MCF 10A (cell line): ENCODE measurements at places on chromosomes 3 and 15.

DNA sequence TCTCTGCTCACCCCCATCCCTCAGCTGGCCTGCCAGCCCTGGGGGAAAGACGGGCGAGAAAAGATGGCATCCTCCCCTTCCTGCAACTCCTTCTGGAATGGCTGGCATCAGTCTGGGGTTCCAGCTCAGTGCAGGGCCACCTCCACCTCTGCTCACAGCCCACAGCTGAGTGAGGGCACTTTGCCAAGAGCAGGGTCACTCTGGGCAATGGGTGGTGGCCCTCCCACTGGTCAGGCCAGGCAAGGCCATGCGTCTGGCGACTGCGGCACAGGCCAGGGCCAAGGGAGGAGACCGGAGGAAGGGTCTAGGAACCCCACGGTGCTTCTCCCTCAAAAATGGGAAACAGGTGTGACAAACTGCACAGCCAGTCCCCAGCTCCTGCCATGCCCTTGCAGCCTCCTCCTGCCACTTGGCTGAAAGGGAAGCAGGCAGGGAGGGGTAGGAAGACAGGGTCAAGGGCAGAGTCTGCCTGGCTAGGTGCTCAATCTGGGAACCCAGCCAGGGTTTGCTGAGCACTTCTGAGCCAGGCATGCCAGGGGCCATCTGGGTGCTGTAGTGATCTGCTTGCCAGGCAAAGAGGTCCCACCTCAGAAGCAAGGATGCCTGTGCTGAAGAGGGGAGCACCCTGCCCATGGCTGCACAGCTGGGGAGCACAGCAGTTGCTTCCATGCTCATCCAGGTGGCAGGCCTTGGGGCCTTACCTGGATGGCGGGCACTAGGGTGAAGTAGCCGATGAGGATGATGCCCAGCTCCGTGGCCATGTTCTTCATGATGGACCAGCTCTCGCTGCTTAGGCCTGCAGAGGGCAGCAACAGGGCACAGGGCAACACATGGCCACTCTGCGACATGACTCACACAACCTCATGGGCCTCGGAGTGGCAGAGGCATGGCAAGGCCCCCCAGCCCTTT is 41.2 kb downstream of the PTPN23 start:
- DNase-seq, result peak; percentile 49

DNA sequence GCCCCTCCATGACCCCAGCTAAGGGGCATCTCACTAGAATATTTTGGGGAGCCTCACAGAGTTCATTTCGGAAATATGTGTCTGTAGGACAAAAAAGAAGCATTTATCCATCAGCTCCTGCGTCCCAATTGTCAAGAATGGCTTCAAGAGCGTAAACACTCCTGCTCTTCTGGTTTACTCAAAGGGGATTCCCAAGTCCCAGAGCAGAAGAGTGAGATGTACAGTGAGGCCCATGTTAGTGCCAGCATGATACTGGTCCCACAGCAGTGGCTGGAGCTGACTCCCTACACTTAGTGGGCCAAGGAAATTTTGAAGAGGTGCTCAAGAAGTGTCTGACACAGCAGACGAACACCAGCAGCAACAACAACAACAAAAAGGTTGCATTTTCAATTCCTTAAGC is 34.9 kb upstream of the ARL8B start:
- no peak for DNase-seq

- DNase-seq, result peak; percentile 42
Observed at GRCh38 chr3:28308196-28308595, 40.3 kb upstream of the ZCWPW2 start.

GRCh38 chr3:40387895-40388254 is 891 bp downstream of the ENTPD3 start:
- DNase-seq, result no peak

DNA sequence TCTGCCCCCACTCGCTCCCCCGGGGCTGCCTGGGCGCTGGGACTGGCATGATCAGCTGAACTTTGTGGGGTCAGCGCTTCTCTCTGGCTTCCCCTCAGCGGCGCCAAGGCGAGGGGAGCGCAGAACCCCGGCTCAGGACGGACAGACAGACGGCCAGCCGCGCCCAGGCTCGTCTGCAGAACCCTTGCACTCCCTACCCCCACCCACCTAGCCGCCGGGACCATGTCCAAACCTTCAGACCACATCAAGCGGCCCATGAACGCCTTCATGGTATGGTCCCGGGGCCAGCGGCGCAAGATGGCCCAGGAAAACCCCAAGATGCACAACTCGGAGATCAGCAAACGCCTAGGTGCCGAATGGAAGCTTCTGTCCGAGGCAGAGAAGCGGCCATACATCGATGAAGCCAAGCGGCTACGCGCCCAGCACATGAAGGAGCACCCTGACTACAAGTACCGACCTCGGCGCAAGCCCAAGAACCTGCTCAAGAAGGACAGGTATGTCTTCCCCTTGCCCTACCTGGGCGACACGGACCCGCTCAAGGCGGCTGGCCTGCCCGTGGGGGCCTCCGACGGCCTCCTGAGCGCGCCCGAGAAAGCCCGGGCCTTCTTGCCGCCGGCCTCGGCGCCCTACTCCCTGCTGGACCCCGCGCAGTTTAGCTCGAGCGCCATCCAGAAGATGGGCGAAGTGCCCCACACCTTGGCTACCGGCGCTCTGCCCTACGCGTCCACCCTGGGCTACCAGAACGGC is 621 bp downstream of the SOX14 start:
- DNase-seq, result no peak

- DNase-seq, result no peak
Observed at GRCh38 chr3:8303466-8303865, 198.2 kb upstream of the LMCD1 start.

DNA sequence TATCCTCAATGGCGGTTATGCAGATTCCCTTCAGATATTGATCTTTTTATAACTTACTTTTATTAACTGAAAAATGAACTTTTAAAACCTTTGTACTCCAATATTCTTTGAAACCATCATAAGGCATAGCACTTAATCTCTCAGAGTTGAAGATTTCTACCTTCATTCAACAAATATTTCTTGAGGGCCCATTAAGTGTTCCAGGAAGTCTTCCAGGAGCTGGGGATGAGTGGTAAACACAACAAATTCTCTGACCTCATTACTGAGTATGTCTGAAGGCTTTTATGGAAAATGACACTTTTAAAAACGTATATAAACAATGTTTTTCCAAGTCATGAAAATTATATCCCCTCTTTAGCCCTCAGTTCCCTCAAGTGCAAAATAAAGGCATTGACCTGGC is 575.3 kb upstream of the IL12A start:
- no peak for DNase-seq

- no peak for DNase-seq
Observed at GRCh38 chr3:170746175-170746942, 123.6 kb downstream of the RPL22L1 start.

- DNase-seq, result no peak
Observed at GRCh38 chr3:13007251-13007941, 65.8 kb downstream of the IQSEC1 start.

- no peak for DNase-seq
Observed at GRCh38 chr3:182521339-182521738, 272.0 kb upstream of the ATP11B start.

DNA sequence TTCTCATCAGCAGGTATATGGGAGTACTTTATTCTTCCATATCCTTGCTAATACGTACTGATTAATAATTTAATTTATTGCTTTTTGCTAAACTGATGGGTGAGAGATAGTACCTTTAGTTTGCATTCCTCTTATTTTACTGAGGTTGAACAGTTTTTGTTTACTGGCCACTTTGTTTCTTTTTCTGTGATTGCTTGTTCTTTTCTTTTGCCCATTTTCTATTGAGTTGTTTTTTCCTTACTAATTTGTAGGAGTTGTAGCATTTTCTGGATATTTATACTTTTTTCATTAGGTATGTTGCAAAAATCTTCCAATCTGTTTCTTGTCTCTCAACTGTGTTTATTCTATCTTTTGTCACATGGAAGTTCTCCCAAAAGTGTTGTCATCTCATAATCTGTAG is 4.8 kb downstream of the PDCD6IP start:
- no peak for DNase-seq

- DNase-seq, result no peak
Observed at GRCh38 chr3:14154276-14154675, 24.1 kb downstream of the XPC start.

DNA sequence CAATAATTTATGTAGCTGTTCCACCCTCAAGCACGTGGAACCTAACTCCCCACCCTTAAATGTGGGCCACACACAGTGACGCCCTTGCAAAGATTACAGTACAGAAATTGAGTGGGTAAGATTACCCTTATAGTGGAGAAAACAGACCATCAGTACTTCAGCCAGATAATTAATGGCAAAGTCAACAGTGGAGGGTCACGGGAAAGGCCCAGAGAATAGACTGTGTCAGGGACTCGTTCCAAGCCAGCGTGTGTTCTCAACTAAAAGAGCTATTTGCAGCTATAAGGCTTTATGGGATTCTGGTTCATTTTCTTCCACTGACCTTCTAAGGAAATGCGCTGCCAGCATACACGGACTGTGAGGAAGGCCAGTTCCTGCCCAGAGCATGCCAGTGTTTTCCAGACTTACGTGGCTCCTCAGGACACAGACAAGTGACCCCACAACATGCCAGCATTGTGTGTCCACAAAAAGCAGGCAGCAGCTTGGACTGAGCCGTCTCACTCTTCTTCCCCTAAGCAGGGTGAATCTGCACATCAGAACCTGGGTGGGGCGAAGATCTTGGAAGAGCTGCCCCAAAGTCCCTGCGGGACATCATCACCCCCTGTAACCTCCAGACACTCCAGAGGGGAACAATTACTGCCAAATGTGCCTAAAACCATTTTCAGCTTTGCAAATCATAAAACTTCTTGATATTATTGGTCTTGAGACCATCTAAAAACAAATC is 428.5 kb downstream of the OCA2 start:
- DNase-seq, result no peak

DNA sequence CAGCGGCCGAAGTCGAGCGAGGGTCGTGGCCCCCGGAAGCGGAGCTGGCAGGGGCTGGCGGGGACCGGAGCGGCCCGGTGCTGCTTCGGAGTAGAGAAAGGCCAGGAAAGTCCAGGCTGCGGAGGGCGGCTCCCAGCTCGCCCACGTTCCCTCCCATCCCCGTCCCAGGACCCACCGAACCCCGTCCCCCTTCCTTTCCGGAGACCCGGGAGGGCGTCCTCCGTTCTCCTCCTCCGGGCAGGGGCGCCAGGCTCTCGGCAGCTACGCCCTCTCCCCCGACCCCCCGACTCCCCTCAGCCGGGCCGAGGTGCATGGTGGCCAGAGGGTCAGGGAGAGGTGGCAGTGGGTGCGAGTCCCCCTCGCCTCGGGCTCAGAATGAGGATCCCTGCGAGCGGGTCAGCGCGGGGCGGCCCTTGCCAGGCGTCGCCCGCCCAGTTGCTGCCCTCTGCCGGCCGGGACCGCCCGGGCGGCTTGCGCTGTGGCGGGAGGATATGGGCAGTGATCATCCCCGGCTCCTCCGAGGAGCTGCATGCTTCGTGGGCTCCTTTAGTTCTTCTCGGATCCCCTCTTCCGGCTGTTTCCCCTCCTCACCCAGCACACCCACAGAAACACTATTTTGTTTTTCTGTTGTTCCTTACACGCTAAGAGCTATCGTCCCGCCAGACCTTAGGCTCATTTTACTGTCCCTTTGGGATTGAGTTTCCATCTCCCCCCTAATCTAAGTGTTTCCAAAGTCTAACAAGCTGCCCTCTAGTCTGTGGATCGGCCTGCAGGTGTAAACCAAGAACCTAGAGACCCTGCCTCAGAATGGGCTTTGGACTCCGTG is 744 bp upstream of the ALDH1A2 start:
- peak; percentile 55 for DNase-seq

DNA sequence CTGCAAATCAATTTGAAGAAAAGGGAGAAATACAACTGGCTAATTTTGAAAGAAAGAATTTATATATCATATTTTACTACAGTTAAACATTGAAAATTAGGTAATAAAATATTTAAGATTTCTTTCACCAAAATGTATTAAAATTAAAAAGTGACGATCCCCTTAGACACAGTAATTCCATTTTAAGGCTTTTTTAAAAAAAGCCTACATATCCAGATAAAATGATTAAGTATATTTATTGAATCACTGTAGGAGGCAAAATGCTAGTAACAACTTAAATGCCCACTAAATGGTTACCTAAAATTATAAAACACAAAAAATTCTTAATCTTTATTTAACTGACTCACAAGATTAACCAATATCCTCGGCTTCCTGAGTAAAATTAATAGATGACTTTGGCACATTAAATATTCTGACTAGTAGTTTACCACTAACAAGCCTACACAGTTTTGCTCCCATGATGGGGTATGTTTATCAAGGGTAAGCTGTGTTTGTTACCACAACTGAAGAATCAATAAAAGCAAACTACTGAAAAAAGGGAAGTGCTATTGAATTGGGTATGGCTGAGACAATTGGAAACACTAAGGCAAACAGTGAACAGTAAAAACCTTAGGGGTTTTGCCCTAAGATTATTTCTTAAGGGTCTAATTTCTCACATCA is 28.4 kb downstream of the ANKRD28 start:
- DNase-seq, result peak; percentile 9

DNA sequence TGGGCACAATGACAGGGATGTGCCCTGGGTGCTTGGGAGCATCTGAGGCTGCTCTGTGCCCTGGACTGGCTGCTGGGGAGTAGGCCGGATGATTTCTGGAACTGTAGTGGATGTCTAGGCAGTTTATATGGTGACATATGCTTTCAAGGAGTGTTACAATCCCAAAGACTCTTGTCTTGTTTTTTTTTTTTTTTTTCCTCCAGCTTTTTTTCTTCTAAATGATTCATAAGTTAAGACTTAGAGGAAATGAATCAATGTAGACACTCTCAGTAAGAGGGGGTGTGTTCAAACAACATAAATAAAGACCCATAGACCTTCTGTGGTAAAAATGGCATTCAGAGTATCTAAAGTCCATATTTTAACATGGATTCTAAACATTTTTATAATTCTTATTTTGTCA is 706.1 kb upstream of the GOLIM4 start:
- DNase-seq, result no peak

DNA sequence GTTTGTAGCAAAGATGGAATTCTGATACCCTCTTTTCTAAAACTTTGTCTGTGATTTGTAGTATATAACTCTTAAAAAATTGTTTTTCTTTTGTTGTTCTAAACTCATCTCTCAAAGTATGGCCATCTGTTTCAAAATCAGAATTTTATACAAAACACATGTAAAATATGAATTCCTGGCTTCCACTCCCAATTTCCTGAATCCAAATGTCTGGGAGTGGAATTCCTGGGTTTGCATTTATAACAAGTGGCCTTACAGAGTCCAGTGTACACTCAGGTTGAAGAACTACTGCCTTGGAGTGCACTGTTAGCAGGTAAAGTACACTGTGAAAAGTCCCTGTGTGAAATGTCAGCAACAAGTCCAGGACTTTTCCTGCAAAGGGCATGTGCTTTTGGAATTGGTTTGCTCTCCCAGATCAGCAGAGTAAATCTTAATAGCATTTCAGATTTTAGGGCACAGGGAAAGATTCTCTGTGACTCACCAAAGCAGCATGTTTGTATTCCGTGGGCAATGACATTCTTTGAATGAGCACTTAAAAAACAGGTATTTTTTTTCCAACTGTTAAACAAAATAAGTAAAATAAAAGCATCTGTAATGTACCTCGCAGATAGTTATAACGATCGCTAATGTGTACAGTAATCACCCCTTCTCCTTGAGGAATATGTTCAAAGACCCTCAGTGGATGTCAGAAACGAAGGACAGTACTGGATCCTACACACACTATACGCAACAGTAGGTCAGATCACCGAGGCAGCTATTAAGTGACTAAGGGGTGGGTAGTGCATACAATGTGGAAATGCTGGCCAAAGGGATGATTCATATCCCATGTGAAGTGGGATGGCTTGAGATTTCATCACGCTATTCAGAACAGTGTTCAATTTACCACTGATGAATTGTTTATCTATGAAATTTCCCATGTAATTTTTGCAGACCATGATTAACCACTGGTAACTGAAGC is 2.0 kb upstream of the CLDN16 start:
- peak; percentile 97 for DNase-seq
